Dermis blood vessel endothelial cell (primary cell): ENCODE measurements at places on chromosomes 1 and 21. TPM values are rescaled to one million over a fixed set of nuclear protein-coding genes. Genes with fewer than 3 reads are reported as not detected.

GRCh38 chr1:231867607-231868006 lies 241.0 kb downstream of the DISC1 start:
- DNase-seq = no peak

DNA sequence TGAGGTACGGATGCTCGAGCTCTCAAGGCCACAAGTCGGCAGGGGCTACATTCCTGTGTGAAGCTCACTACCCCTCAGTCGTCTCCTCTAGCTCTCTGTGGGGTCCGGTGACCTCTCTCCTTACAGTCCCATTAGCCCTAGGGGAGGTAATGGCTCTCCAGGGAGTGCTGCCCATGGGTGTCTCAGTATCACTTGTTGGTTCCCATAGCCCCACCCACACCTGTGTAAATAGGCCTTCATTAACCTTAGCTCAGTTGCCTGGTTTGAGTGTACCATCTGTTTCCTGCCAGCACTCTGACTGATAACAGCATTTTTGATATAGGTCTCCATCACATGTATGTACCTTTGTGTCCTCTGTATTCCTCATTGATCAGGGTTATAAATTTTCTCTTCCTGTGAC lies 133.2 kb upstream of the KCNJ15 start:
- DNase-seq = no peak

DNA sequence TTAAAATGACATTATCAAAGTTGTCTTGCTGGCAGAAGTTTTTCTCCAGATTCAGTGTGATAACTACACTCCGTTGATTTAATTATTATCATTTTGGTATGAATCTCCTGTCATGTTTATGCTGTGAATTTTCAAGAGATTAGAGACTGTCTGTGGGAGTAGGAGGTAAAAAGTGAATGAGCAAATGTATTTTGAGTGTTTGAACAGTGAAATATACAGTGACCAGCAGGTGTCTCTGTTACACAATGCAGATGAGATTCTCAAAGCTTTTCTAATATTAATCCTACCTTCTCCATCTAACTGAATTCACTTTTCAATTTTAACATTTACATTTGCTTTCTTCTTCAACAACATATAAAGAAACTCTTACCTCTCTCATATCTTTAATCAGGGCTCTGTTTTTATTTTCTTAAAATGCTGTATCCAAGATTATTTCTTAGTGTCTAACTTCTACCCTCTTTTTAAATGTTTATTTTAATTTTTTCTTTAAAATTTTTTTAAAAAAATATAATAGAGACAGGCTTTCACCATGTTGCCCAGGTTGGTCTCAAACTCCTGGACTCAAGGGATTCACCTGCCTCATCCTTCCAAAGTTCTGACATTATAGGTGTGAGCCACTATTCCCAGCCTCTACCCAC lies 20.9 kb upstream of the HSPA13 start:
- DNase-seq = peak; percentile 64

- no peak for DNase-seq
Measured at GRCh38 chr1:158126425-158126824, 54.3 kb upstream of the CD1D start.

- DNase-seq = peak; percentile 68
Measured at GRCh38 chr21:41142051-41142795, 25.7 kb upstream of the BACE2 start.

GRCh38 chr21:45078877-45079281 lies 4.5 kb downstream of the ADARB1 start:
- peak; percentile 54 for DNase-seq

DNA sequence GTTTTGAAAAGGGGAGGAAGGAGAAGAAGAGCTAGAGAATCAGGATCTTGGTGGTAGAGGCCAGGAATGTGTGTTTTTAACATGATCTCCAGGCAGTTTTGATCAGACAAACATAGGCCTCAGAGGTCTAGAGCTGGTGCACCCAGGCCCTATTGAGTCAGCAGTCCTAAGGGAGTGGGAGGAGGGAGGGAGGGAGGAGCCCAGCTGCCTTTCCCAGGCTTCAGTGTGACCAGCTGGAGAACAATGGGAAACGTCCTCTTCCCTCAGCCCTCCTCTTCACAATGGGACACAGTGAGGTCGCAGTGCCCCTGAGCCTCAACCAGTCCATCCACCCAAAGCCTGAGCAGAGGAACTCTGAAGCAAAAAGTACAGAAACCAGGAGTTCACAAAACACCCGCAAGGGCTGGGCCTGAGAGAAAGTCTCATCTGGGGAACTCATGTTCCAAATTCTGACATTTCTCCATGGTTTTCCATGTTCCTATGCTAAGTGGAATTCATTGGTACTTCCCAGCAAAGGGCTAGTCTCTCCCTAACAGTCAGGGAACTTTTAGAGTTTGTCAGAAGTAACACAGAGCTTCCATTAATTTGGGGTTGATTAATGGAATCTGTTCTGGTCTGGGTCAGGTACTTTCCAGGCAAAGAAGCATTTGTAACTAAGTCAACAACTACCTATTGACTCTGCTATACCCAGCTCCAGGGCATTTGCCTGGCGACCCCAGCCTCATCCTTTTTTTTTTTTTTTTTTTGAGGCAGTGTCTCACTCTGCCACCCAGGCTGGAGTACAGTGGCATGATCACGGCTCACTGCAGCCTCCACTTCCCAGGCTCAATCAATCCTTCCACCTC lies 37.5 kb downstream of the ELAPOR1 start:
- peak; percentile 68 for DNase-seq

- DNase-seq = peak; percentile 58
Measured at GRCh38 chr1:156910309-156910782, 10.1 kb upstream of the LRRC71 start.

The IPO9 gene
- total RNA-seq = 32.5 and 33.6 TPM in 2 replicates

The TGFB2 gene
- 36.2 and 38.6 TPM in 2 replicates for total RNA-seq

GRCh38 chr1:51973587-51974474 lies 16.7 kb downstream of the RAB3B start:
- DNase-seq = no peak

GRCh38 chr1:204250428-204251030 lies 36.7 kb upstream of the GOLT1A start:
- no peak for DNase-seq

The SPRR2F gene
- total RNA-seq = not detected in 2 replicates

- no peak for DNase-seq
Measured at GRCh38 chr1:223417903-223418663, 24.9 kb downstream of the CCDC185 start.

- peak; percentile 44 for DNase-seq
Measured at GRCh38 chr21:14737284-14737691, 191.2 kb upstream of the SAMSN1 start.

The C8A gene
- total RNA-seq = not detected in 2 replicates

DNA sequence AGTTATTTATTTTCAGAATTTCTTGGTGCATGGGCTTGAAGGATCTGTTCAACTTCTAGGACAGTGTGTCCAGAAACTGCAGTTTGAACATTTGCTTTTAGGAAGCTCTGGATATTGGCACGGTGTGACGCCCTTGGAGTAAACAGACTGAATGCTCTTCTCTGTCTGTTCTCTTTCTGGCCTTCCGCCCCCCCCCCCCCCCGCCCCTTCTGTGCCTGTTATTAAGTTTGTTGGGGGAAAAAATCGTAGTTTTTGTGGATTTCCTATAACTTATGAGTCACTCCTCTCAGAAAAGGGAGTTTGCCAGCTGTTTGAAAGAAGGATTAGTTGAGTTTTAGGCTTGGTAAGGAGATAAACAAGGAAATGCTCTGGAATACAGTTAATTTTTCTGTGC lies 1.2 kb downstream of the KCTD3 start:
- DNase-seq = peak; percentile 47

DNA sequence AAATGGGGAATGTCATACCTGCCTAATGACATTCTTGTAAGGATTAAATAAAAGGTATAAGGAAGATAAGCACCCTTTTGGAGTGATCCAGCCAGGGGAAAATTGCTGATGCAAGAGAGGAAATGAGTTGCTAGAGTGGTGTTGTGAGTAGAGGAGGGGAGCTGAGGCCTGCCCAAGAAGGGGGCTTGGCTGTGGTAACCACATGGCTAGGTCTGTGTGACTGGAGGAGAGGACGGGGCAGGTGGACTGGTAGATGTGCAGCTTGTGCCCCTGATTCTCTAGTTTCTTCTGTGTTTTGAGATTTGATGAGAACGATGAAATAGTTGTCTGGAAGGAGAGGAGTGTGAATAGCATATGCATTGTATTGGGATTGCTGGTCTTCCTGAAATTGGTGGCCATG lies 6.6 kb downstream of the TXLNA start:
- DNase-seq = no peak

DNA sequence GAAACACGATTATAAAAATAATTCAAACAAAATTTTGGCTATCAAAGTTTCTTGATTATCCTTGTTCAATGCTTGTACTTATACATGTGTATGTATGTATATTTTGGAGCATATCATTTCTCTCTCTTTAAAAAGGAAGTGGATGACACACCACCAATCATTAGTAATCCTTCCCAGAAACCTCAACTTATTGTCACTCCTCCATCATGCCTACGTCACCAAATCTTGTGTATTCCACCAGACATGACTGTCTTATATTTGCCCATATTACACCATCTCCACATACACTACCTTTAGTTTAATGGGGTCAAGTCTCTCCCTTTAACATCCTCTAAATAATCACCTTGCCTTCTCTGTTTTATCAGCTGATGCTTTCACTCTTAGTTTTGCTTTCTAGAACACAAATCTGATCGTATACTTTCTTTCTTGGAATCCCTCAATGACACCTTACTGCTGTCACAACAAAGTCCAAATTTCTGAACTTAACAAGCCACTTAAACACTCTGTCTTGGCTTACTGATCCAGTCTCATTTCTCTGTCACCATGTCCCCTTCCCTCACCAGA lies 124.0 kb downstream of the BRINP3 start:
- no peak for DNase-seq

The ZNF648 gene
- total RNA-seq = not detected in 2 replicates

The LEMD1 gene
- not detected in 2 replicates for total RNA-seq

- DNase-seq = peak; percentile 0
Measured at GRCh38 chr1:190436615-190437014, 41.0 kb downstream of the BRINP3 start.

DNA sequence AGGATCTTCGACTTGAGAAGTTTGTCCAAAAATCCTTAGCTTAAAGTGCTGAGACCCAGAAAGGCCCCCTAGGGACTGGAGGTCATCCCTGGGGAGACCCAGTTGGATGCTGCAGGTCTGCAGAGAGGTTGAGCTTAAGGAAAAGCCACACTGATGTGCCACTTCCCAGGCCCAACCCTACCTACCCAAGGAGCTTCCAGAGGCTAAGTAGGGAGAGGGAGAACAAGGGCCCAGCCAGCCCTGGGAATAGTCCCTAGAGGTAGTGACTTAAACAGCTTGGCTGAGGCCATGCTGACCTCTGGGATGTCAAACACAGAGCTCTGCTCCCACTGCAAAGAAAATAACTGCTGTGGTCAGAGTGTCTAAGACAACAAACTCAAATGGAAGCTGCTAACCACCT lies 693.7 kb downstream of the MATN1 start:
- no peak for DNase-seq

DNA sequence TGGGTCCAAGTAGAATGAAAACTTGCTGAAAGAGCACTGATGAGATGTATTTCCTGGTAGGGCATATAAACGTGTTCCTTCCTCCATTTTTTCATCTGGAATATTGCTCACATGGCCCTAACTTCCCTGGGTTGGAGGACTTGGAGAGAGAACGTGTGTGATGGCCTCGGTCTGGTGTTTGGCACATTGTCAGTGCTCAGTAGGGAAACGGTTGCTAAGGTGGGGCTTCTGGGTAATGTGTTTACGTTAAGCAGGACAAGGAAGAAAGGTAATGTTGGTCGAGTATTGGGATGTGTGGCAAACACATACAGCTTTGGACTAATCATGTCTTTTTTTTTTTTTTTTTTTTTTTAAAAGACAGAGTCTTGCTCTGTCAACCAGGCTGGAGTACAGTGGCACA lies 6.2 kb downstream of the TTF2 start:
- DNase-seq = no peak

The S1PR1 gene
- total RNA-seq = 311 and 394 TPM in 2 replicates

GRCh38 chr1:37477946-37478345 lies 3.6 kb downstream of the ZC3H12A start:
- DNase-seq = no peak

DNA sequence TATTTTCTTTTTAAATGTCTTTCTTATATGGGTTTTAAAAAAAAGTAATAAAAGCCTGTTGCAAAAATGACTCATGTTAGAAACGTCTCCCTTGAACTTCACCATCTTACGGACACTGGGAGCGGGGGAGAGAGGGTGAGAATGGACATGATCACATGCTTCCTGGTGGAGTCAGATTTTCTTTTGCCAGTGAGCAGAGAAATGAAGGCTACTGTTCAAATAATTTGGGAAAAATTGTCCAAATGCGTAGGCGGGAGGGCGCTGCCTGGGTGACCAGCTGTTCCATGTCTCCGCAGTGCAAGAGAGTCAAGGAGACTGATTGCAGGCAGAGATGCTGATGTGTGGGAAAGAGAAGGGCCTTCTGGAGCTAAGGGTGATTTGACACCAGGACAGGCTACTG lies 23.1 kb downstream of the EIF2D start:
- peak; percentile 55 for DNase-seq

- no peak for DNase-seq
Measured at GRCh38 chr1:234355782-234356510, 17.3 kb upstream of the COA6 start.

The ABCA4 gene
- total RNA-seq = 113 and 177 TPM in 2 replicates

The OR2T29 gene
- not detected in 2 replicates for total RNA-seq

GRCh38 chr1:3672971-3673361 lies 20.6 kb downstream of the TP73 start:
- no peak for DNase-seq

DNA sequence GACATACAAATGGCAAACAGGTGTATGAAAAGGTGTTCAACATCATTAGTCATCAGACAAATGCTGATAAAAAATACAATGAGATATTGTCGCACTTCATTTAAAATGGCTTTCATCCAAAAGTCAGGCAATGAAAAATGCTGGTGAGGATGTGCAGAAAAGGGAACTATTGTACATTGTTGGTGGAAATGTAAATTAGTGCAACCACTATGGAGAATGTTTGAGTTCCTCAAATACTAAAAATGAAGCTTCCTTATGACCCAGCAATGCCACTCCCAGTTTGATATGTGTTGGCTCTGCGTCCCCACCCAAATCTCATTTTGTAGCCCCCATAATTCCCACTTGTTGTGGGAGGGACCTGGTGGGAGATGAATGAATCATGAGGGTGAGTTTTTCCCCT lies 309.7 kb upstream of the ZRANB2 start:
- DNase-seq = no peak

- no peak for DNase-seq
Measured at GRCh38 chr1:59475737-59476136, 178.8 kb downstream of the FGGY start.

GRCh38 chr21:15029077-15029476 lies 35.7 kb downstream of the NRIP1 start:
- no peak for DNase-seq

The OR2L13 gene
- not detected in 2 replicates for total RNA-seq

DNA sequence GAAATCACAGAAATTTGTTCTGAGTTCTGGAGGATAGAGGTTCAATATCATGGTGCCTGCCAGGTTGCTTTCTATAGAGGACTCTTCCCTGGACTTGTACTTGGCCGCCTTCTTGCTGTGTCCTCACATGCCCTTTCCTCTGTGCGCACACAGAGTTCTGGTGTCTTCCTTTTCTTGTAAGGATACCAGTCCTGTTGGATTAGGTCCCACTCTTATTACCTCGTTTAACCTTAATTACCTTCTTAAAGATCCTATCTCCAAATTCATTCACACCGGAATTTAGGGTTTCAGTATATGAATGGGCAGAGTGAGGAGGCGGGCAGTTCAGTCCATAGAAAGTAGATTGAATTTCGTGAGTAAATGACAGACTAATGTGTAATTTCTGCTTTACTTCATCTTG lies 413.9 kb downstream of the NCAM2 start:
- DNase-seq = no peak

GRCh38 chr21:39452207-39452969 lies 618 bp downstream of the SH3BGR start:
- DNase-seq = peak; percentile 5

The BTG2 gene
- 63.5 and 64.7 TPM in 2 replicates for total RNA-seq

The C1orf210 gene
- total RNA-seq = not detected in 2 replicates

GRCh38 chr1:6251233-6251632 lies 7.3 kb downstream of the HES3 start:
- DNase-seq = no peak
